ENCODE measurements at places on chromosomes 13 and 19. TPM values are rescaled to one million over a fixed set of nuclear protein-coding genes. Genes with fewer than 3 reads are reported as not detected.
A peak's percentile ranks its signal among the peaks of the same experiment; 100 is the strongest.

DNA sequence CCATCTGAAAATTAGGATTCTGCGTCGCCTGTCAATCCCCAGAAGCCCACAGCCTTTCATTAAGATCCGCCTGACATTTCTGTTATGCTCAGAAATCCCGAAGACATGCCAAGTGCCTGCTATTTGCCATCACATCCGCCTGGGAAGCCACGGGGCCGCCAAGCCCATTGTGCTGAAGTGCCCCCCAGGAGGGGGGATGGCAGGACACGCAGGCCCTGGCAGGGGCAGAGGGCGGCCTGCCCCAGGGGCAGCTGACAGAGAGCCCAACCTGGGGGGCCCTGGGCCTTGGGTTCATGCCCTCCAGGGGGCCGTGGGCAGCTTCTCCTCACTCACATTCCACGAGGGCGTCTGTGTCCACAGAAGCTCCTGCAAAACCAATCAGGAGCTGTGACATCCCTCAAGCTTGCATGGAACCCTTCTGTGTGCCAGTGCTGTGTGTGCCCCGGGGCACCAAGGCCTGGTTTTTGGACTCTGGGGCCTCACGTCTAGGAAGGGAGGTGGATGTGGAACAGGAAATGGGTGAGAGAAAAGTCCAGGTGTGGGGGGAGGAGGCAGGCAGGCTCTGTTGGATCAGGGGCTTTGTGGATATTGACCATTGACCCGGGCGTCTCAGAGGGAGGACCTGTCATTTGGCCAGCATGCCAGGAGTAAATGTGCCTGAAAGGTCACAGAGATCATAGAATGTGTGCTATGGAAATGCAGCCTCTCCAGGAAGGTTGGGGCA is 122.9 kb downstream of the URI1 start:
- no peaks in the 10 kb centered on the region for H3K4me1 ChIP-seq
- no peaks in the 10 kb centered on the region for H3K27me3 ChIP-seq

GRCh38 chr13:79311386-79311785 is 94.7 kb downstream of the RBM26 start:
- DNase-seq: no peak
- peaks cover 14% of the 10 kb centered on the region for H3K4me1 ChIP-seq
- no peaks in the 10 kb centered on the region for H3K36me3 ChIP-seq
- peak overlapping the region; percentile 46 for H3K27ac ChIP-seq

The SLC1A6 gene
- total RNA-seq: 335 TPM

DNA sequence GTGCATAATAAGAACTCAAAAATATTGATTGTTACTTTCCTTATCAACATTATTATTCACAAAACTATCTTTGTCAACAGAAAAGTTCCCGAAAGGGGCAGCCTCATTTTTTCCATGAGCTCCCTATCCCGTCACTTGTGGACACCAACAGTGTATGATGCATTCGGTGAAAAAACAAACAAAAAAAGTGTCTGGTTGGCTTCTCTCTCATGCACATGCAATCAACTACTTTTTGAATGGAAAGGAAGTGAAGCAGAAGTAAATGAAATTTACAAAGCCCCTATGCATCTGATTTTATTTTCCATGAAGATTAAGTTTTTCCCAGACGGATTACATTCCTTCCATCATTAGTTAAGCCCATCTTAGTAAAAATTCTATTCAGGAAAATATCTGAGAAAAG is 526.9 kb downstream of the RFC3 start:
- no peak overlapping the region for H3K27ac ChIP-seq
- H3K36me3 ChIP-seq: no peaks in the 10 kb centered on the region
- H3K4me1 ChIP-seq: no peaks in the 10 kb centered on the region
- H3K4me3 ChIP-seq: no peak overlapping the region
- no peak for DNase-seq

- no peak for DNase-seq
Measured at GRCh38 chr19:32735936-32736335, 16.4 kb downstream of the TDRD12 start.

GRCh38 chr19:27660428-27660827 is 1552.5 kb downstream of the UQCRFS1 start:
- no peak overlapping the region for H3K27ac ChIP-seq
- H3K36me3 ChIP-seq: no peaks in the 10 kb centered on the region
- DNase-seq: no peak
- H3K27me3 ChIP-seq: no peaks in the 10 kb centered on the region
- no peaks in the 10 kb centered on the region for H3K4me1 ChIP-seq

GRCh38 chr13:49622174-49622946 is 5.9 kb upstream of the ARL11 start:
- H3K36me3 ChIP-seq: no peaks in the 10 kb centered on the region
- no peak overlapping the region for H3K27ac ChIP-seq
- H3K4me1 ChIP-seq: no peaks in the 10 kb centered on the region
- H3K4me3 ChIP-seq: no peak overlapping the region
- DNase-seq: no peak
- H3K27me3 ChIP-seq: no peaks in the 10 kb centered on the region

DNA sequence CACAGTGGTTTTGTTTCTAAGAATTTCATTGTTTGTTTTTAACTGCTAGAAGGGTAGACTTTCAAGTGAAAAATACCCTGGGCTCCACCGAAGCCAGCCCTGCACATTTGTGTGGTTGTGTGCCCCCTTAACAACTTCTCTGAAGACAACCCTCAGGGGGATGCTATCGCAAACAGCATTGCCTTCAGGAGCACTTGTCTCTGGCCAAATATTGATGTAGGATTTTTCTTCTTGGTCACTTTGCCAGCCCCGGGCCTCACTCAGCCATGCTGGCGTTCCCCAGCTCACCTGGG is 69.2 kb upstream of the SERP2 start:
- H3K4me1 ChIP-seq: peaks cover 4% of the 10 kb centered on the region
- H3K27ac ChIP-seq: no peak overlapping the region
- DNase-seq: no peak
- H3K27me3 ChIP-seq: no peaks in the 10 kb centered on the region
- no peaks in the 10 kb centered on the region for H3K36me3 ChIP-seq

The FBXO17 gene
- total RNA-seq: 11.8 TPM
